T-helper 22 cell (primary cell): ENCODE measurements at places on chromosomes 6 and 20.

DNA sequence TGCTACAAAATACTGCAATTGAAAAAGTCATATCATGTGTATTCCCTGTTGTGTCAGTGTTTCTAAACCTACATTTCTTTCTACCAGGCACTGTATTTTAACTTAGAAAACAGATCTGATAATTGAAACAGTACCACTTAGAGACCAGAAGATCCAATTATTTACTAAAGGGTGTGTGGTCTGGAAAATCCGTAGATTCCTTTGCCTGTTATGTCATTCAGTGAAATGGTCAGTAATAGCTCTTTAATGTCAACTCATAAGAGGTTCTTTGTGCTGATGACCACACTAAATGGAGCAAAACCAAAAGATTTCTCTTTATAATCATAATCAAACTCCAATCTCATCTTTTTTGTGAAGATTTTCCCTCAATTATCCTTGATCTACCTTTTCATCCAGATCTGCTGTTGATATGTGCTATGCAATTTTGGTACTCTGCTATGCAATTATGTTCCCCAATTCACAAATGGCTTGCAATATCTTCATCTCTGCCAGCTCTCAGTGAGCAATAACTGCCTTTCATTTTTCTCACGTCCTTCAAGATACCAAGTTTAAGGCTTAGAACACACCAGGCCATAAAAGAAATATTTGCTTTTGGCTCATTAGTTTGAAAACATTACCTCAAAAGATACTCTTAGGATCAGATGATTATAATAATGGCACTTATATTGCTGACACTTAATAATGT, 165.5 kb downstream of the MOXD1 start:
- no peak for DNase-seq

DNA sequence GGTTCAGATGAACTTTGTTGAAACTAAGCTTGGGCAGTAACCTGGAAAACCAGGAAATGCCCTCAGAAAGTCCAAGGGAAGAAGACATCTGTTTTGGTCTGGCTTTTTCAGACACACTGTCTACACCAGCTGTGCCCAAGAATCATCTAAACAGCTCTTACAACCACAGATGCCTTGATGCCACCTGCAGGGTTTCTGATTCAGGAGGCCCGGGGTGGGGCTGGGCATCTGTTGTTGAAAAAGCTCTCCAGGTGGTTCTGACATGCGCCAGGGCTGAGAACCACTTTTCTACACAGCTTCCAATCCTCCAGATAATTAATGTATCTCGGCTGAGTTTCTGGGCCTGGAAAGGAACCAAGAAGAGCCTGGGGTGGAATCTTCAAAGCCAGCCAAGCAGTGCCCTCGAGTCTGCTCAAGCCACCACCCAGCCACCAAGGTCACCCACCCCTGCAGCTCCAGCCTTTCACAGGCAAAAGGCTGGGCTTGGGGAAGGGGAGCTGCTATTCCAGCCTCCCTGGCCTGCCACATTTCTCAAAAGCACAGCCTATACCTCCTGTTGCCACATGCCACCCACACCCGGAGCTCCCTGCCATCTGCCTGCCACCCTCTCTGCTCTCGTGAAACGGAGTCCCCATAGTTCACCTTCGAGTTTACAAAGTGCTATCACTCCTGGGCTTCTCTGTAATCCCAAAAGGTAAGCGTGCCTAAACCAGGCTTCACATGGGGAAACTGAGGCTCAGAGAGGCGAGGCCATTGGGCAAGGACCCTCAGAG, 9.4 kb downstream of the MDGA1 start:
- no peak for DNase-seq

GRCh38 chr20:50744143-50744792, 12.9 kb downstream of the PARD6B start:
- DNase-seq: no peak

GRCh38 chr20:62890444-62890843, 28.8 kb upstream of the TCFL5 start:
- no peak for DNase-seq

DNA sequence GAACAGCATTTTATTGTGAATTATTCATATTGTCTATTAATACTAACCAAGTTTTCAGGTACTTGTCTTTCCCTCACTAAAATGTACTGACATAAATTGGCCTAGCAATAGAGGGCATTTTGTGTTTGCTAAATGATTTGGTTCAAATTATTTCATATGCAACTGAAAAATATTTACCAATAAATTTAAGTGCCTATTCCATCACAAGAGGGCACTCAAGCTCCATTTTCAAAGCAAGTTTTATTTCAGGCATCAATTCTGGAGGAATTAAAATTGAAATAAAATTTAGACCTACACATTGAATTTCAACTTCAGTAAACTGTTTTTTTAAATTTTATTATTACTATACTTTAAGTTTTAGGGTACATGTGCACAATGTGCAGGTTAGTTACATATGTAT, 114.3 kb upstream of the SYNCRIP start:
- no peak for DNase-seq

DNA sequence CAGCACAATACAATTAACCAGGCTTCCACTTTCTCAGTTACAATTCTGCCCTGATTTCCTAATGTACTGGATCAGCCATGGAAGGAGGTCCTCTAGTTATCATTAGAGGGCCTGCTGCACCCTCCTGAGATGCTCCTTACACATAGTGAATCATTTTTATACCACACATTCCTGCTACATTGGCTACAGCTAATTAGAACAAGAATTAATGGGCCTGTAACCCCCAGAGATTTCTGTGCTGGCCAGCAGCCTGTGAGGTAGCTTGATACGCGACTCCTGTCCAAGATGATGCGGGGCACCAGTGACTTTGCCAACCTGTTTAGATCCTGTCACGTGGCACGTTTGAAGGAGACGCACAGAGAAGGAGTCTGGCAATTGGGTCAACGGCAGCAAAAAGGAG, 422.8 kb downstream of the EPM2A start:
- DNase-seq: no peak

DNA sequence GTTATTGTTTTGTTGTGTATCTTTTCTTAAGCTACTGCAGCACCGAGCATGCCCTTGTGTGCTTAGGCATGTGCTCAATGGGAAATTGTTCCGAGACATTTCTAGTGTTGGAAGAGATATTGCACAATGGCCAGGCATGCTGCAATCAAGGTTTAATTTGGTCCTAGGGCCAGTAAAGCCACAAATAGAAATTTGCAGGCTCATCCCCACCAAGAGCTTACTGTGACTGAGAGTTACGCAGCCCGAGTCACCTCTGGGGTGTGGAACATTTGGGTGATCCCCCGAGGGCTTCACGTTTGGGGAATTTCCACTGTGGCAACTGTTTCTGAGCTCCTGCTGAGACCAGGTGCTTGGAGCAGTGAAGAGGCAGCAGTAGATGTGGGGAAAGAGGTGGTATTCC, 65.8 kb downstream of the ADTRP start:
- DNase-seq: no peak

- no peak for DNase-seq
These were observed 22.6 kb downstream of the NUP153 start for GRCh38 chr6:17684134-17684533.

- no peak for DNase-seq
These were observed 3.9 kb downstream of the SRC start for GRCh38 chr20:37349517-37350491.

GRCh38 chr6:43858161-43859153, 88.4 kb downstream of the VEGFA start:
- no peak for DNase-seq

DNA sequence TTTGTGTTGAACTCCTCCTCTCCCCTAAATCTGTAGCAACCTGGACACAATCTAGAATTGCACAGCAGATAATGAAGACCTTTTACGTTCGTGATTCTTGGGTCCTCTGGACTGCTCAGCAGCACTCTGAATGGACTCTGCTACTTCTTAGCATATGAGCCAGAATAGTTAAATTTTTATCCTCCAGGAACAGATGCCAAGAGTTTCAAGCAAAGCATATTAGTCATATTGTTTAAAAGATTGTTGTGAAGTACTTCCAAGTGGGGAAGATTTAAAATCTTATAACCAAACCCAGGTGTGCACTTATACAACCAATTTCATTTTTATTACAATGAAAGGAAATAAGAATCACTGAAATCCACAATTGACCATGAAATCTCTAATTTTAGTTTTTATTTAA, 118.9 kb upstream of the EXOC2 start:
- no peak for DNase-seq

GRCh38 chr6:34673064-34673463, 23.5 kb downstream of the ILRUN start:
- DNase-seq: no peak

- no peak for DNase-seq
These were observed 471.9 kb downstream of the QKI start for GRCh38 chr6:163886428-163886827.

DNA sequence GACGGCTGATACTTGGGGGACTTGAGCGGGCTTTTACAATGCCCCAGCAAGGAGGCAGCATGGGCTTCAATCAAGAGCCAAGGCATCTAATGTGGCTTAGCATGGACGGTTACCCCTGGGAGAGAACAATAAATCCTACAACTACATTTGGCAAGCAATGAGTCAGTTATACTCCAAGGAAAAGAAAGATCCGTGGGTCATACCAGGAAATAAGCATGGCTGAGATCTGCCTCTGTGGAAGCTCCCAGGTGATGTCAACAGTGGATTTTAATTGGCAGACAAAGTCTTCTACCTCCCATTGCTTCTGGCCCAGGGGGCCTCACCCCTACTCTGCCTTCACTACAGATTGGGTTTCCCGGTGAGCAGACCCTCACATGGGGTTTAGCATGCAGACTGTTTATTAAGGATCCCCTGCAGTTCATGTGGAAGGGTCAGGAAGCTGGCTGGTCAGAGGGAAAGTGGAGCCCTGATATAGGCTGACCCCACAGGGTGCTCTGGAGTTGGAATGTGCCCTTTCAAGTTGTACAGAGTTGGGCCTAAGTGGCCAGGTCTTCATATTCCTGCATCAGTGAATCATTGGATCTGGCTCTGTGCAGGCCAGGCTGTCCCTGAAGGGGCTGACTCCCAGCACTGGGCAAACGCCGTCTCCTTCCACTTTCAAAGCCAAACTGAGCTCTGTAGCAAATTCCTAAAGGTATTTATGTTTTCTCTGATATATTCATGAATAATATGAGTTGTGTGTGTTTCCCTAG, 91.3 kb upstream of the GGTLC1 start:
- DNase-seq: no peak

- DNase-seq: no peak
These were observed 19.3 kb downstream of the TMEM74B start for GRCh38 chr20:1165521-1165920.

GRCh38 chr20:35311409-35311808, 19.2 kb upstream of the FAM83C start:
- no peak for DNase-seq

DNA sequence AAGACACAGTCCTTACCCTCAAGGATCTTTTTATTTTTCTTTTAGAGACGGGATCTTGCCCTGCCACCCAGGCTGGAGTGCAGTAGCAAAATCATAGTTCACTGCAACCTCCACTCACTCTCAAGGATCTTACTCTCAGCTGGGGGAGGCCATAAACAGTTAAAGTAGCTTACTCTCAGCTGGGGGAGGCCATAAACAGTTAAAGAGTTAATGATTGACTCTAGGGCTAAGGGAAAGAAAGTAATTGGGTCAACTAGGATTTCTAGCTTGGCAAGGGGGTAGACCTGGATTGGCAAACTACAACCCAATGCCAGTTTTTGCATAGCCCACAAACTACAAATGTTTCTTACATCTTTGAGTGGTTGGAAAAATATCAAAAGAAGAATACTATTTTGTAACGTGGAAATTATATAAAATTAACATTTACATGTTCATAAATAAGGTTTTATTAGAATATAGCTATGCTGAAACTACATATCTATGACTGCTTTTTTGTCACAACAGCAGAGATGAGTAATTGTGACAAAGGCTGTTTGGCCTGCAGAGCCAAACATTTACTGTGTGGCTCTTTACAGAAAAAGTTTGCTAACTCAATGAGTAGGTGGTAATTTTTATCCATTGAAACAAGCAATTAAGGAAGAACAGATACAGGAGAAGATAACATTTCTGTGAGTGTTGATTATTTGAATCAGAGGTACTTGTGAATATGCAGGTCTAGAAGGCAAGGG, 46.4 kb downstream of the PTPRA start:
- no peak for DNase-seq

DNA sequence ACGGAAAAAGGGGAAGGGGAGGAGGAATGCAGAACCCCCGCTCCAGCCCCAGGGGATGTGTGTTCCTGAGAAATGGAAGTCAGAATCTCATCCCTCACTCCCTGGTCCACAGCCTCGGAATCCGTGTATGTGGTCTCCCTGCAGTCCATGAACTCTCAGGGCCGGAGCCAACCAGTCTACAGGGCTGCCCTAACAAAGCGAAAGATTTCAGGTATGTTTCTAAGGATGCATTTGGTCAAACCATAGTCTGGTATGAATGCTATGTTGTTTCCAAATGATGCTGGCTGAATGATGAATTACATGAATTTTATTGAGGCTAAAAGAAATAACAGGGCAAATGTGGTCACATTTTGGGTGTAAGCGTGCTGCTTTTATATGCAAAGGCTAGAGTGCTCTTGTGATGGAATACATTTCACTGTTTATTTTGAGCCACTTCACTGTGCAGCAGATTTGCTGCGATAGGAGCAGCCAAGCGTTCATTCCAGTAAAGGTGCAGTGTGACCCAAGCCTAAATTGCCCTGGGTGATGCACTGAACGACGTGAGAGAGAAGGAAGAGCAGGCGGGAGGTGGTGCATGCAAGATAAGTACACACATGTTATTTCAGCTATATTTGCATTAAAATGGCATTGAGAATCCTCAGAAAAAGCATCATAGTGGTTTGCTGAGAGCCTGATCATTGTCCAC, 52.4 kb downstream of the FNDC1 start:
- no peak for DNase-seq

GRCh38 chr20:49602345-49603208, 34.6 kb upstream of the PTGIS start:
- no peak for DNase-seq

DNA sequence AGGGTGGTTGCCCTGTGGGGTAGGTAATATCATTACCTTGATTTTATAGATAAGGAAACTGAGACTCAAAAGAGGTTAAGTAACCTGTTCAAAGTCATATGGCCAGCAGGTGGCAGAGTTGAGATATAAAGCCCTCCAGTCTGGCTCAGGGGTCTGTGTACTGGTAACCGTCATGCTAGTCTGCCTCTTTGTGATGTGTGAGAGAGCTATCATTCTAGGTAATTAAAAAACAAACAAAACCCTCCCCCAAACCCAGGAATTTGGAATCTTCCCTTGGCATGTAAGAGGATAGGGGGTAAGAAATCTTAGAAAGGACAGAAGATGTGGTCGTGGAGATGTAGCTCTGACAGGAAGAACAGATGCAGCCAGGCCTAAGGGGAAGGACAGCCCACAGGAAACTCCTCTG, 206.0 kb downstream of the CDC5L start:
- DNase-seq: no peak
